ENCODE measurements at places on chromosomes 16 and 17.
A peak's percentile ranks its signal among the peaks of the same experiment; 100 is the strongest.

DNA sequence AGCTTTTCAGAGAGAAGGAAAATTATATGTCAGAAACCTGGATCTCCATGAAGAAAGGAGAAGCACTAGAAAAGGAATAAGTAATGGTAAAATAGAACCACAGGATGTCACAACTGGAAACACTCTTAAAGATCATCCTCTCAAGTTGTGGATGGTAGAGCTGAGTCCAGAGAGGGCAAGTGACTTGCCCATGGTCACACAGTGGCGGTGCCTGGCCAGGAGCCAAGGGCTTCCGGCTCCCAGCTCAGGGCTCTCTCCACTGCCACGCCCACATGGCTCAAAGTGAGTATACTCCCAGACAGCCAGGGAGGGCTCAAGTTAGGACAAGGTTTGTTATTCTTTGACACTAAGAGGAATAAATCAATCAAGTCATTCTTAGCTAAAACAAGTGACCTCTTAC is 159.8 kb downstream of the COPRS start:
- no peak for DNase-seq

- DNase-seq, result peak; percentile 59
Measured at GRCh38 chr17:8117980-8118768, at the start of gene ALOXE3. ALOXE3 (minus strand) TSS chr17:8118514; CDS start chr17:8117990, 524 bp downstream.

- DNase-seq, result no peak
Measured at GRCh38 chr16:10579575-10579964, 828 bp downstream of the EMP2 start.

GRCh38 chr17:21013983-21014382 is 28.8 kb downstream of the USP22 start:
- no peak for DNase-seq

DNA sequence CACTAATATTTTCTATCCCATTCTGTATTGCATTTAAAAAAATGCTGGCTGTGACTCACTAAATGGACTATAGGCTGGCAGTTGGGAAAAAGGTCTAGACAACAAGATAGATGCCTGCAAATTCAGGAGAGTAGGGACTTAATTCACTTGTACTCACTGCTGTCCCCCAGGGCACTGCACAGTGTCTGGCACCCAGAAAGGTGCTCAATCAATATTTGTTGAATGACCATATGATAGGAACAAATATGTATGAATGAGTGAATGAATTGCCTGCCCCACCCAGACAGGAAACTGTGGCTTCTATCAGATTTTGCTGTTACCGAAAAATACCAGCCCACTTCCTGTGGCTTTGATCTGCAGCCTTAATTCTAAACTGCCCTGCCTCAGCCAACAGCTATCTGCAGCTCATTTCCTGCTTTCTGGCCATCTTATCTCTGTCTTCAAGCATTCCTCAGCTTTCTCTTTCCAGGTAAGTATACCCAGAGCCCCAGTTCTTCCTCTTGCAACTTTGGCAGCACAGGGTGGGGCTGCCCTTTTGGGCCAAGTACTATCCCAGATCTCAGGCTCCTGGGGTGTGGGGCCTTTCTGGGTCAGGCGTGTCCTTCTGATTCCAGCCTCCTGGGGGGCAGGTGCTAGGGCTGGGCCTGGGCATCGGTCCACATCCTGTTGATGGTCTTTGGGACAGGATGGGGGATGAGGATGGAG is 15.3 kb upstream of the TNS4 start:
- DNase-seq, result no peak

- DNase-seq, result no peak
Measured at GRCh38 chr16:12002447-12003006, 26.0 kb downstream of the SNX29 start.

DNA sequence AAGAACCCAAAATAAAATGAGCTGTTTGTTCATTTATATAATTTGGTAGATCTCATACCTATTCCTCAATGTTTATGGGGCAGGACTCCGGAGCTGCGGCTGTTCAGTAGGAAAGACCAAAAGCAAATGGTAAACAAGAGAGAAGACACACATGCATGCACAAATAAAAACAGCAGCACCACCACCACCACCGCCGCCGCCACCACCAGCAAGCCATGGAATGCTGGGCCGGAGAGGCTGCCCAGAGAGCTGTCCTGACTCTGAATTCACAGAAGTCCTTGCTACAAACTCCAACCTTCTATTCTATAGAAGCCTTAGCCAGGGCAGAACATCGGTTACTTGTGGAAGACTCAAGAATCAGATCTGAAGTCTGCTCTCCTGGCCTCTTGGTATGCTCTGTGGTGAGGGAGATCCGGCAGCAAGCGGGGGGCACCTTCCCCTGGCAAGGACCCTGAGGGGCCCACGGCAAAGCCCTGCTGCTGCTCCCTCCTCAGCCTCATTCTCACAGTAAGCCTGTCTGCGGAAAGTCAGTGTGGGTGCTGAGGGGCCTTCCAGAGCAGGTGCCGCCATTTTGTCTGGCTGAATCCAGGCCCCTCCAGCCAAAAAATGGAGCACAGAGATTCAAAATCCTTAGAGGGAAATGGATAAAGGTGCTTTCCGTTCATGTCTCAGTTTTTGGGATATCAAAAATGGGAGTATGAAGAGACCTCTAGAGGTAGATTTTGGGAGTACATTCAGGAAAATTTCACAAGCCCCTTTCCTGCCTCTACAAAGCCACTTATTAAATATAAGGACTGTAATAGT is 6.4 kb upstream of the FOXJ1 start:
- peak; percentile 70 for DNase-seq

GRCh38 chr17:21021208-21021803 is 21.5 kb downstream of the USP22 start:
- no peak for DNase-seq

DNA sequence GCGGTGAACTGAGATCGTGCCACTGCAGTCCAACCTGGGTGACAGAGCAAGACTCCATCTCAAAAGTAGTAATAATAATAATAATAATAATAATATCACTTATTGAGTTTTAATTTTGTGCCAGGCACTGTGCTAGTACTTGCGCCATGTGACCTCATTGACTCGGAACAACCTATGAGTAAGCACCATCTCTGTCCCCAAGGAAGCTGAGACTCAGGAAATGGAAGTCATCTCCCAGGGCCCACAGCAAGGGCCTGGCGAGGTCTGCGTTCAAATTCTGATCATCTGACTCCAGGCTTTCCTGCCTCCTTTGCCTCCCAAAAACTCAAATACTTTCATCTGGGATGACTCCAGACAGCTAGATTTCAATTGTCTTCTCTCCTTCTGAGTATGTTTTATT is 162.9 kb downstream of the SEC14L1 start:
- no peak for DNase-seq

GRCh38 chr16:14309001-14309886 is 238.1 kb downstream of the MRTFB start:
- peak; percentile 45 for DNase-seq

GRCh38 chr16:28202147-28202746 is 9.5 kb downstream of the XPO6 start:
- no peak for DNase-seq

GRCh38 chr17:58085039-58085715 is 2.0 kb downstream of the DYNLL2 start:
- DNase-seq, result no peak

DNA sequence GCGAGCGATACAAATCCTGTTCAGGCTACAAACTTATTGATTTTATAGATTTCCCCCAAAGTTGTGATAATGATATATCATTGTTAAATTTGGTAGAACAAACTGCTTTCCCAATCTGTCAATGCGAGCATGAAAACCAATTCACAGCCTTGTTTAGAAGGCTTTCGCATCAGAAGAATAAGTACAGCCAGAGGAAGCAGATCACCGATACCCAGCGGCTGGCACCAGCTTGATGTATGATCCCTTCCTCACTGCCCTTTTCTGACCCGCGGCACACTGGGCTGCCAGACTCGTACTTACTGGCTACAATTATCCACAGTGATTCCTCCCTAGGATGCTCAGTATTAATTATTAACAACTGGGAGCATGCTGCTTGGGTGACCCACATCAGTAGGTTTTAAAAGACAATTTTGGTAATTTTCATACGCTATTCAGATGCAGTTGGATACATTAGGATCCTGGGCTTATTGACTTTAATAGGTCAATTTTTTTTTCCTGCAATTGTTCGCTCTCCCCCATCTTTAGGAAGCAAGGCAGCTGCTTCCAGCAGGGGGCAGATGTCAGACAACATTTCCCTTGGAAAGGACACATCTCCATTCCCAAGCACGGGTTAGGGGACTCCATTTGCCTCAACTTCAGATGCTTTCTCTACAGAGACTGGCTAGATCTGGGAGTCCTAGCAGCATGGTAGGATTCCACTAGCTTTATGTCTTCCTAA is 582.7 kb upstream of the PSMD7 start:
- peak; percentile 67 for DNase-seq

DNA sequence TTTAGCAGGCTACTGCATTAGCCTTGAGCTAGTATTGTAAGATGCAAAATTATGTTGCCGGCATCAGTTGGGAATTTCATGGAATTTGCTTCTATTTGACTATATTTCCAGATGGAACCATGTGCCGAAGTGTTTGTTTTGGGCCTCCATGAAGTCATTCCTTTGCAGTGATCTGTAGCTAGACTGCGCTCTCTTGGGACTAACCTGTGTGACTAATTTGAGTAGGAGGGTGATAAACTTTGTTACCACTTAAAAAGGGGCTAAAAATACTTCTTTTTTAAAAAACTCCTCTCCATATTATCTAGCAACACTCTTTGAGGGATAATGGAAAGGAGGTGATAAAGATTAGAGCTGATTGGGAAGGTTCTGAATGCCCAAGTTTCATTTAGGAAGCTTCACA is 166.8 kb upstream of the TBX2 start:
- DNase-seq, result no peak

DNA sequence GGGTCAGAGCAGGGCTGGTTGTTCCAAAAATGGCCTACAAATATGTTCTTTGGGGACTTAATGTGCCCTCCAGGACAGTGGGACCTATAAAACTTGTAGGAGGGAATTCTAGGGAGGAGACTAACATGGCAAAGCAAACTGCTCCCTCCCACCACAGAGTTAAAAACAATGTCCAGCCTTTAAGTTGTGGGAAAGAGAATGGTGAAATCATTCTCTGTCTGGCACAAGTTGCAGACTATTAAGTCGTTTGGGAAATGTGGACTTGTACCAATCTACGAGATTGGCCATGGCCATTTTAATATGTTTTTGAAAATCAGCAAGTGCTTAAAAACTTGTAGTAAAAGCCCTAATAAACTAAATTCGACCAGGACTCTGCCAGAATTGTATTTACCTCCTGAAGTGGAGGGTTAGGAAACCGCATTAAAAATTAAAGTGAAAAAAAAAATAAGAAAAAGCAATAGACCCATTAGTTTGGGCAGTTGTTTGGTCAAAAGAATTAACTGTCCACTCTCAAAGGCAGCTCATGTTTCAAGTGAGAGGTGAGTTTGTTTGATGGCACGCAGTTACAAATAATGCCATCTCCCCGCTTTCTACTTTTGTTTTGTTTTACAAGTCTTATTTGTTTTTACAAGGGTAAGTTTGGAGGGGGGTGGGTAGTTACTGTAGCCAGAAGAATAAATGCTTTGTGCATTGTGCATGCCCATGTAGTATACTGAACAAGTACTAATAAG is 32.4 kb downstream of the ANKFN1 start:
- no peak for DNase-seq

GRCh38 chr16:5354645-5355044 is 257.1 kb upstream of the EEF2KMT start:
- DNase-seq, result no peak

GRCh38 chr17:67506966-67507365 is 129.9 kb downstream of the PITPNC1 start:
- no peak for DNase-seq

DNA sequence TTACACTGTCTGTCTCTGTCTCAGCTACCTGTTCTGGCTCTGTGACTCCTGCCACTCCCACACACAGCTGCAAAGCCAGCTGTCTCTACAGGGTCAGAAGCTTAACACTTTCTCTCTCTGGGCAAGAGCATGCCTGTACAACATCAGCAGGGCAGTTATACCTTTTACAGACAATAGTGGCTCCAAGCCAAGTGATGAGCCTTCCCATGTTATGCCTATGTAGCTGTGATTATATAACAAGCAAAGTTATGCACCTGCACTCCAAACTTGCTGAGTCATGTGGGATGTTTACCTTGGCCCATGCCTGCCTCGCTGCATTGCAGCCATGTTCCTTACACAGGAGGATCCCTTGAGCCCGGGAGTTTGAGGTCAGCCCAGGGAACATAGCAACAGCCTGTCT is 31.8 kb upstream of the APPBP2 start:
- DNase-seq, result peak; percentile 10

DNA sequence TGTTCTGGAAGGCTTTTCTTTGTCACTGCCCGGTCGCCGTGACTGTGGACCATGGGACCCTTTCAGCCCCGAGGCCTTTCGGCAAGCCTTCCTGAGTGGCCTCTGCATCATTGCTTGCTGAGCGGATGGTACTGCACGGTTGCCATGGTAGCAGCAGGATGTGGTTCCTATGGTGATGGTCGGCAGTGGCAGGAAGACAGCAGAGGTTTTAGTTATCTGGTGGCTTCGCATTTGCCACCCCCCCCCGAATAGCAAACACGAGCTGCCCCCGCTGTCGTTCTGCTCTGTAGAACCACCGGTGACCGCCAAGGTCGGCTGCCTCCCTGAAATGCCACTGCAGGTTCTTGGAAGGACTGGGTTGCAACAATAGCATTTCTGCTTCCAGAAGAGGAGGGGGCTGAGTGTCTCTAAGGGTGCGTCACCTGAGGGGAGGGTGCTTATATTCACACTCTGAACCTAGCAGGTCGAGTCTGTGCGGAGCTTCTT is 76.6 kb downstream of the CMIP start:
- DNase-seq, result peak; percentile 82

- DNase-seq, result no peak
Measured at GRCh38 chr16:57810197-57811031, 8.1 kb upstream of the KIFC3 start.

Measured in eye (tissue), 1 donor.